H9 (cell line): ENCODE measurements at places on chromosomes 6 and 20. TPM values are rescaled to one million over a fixed set of nuclear protein-coding genes. Genes with fewer than 3 reads are reported as not detected.
A peak's percentile ranks its signal among the peaks of the same experiment; 100 is the strongest.

GRCh38 chr6:147381712-147382111, 126.8 kb upstream of the SAMD5 start:
- H3K4me3 ChIP-seq, result no peak overlapping the region
- DNase-seq, result no peak
- H3K36me3 ChIP-seq, result peaks cover 29% of the 10 kb centered on the region
- H3K4me1 ChIP-seq, result no peaks in the 10 kb centered on the region
- H3K27ac ChIP-seq, result no peak overlapping the region

GRCh38 chr6:14075095-14075503, 42.5 kb upstream of the CD83 start:
- no peaks in the 10 kb centered on the region; the same call in 1 of the 2 replicates for H3K27me3 ChIP-seq
- H3K27ac ChIP-seq, result no peak overlapping the region
- H3K4me1 ChIP-seq, result no peaks in the 10 kb centered on the region

GRCh38 chr20:43558412-43559146, at the start of gene SGK2:
TSS of gene SGK2 (plus strand) at chr20:43559027. CDS start at chr20:43566496, 7,469 bp downstream.
- H3K4me1 ChIP-seq, result peaks cover 2% of the 10 kb centered on the region
- H3K4me3 ChIP-seq, result no peak within 1 kb of the TSS
- DNase-seq, result no peak
- no peaks in the 10 kb centered on the region for H3K27me3 ChIP-seq
- no peak within 1 kb of the TSS for H3K27ac ChIP-seq
- no peaks in the 10 kb centered on the region for H3K36me3 ChIP-seq

The SIRPB1 gene
- 0.46 and 1.0 TPM in 2 replicates for total RNA-seq

The DNMT3B gene
- 980 and 996 TPM in 2 replicates for total RNA-seq

DNA sequence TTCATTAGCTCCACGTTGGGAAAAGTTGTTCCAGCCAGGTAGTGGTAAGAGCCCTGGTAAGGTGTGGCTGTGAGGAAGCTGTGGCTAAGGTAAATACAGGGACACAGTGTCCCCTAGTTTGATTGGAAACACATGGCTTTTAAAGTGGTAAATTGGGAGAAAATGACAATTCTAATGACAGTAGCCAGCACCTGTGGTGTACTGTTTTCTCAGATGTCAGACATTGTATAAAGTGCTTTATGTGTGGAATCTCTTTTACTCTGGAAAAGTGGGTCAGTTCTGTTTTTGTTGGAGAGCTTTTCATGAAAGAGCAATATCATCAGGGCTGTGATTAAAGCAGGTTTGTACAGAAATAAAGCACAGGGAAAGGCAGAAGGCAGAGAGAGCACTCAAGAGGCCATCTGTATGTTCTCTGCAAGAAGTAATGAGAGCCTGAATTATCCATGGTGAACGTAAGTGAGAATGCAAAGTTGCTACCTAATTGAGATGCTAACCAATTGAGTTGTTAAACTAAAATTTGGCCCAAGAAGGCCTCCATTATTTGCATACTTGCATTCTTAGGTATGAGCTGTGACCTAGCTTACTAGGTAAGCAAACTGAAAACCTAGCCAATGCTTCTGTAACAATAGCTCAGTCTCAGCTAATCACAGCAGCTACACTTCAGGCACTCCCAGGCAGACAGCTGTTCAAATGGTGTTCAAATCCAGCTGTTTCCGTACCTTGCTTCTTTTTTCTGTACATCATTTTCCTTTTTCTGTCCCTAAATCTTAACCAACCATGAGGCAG, 28.2 kb downstream of the MRAP2 start:
- peak overlapping the region; percentile 8 for H3K27ac ChIP-seq
- H3K27me3 ChIP-seq, result no peaks in the 10 kb centered on the region
- no peaks in the 10 kb centered on the region for H3K36me3 ChIP-seq
- H3K4me3 ChIP-seq, result no peak overlapping the region

GRCh38 chr6:88585276-88585692, 378.1 kb downstream of the RNGTT start:
- H3K27me3 ChIP-seq, result no peaks in the 10 kb centered on the region
- H3K27ac ChIP-seq, result no peak overlapping the region
- DNase-seq, result no peak

DNA sequence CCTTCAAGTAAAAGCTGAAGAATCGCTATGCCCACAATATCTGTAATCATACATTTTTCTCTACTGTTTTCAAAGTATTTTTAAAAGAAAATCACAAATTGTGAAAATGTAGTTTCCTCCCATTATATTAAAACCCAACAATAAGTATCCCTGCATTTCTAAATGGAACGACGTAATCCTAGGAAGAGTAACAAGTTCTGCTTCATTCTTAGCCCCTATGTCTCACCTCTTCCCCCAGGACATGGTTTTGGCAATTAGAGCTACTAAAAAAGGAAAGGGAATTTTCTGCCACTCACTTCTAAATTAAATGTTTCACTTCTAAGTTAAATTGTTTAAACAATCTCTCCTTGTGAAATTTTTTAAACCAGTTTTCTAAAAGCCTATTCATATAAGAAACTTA, 47.4 kb downstream of the TBPL1 start:
- H3K27ac ChIP-seq, result no peak overlapping the region
- 0 out of 2 replicates have a peak, but pooled peaks cover 2% of the 10 kb centered on the region for H3K4me1 ChIP-seq
- H3K36me3 ChIP-seq, result peaks cover 9% of the 10 kb centered on the region
- no peak overlapping the region for H3K4me3 ChIP-seq
- no peak for DNase-seq

GRCh38 chr6:112464901-112465665, 118.0 kb downstream of the RFPL4B start:
- no peak overlapping the region for H3K4me3 ChIP-seq
- H3K36me3 ChIP-seq, result no peaks in the 10 kb centered on the region
- no peak overlapping the region for H3K27ac ChIP-seq
- no peaks in the 10 kb centered on the region for H3K27me3 ChIP-seq
- H3K4me1 ChIP-seq, result no peaks in the 10 kb centered on the region
- DNase-seq, result no peak

- no peaks in the 10 kb centered on the region for H3K27me3 ChIP-seq
- no peak overlapping the region for H3K4me3 ChIP-seq
- H3K4me1 ChIP-seq, result no peaks in the 10 kb centered on the region; the same call in 1 of the 2 replicates
- no peak for DNase-seq
Measured at GRCh38 chr6:44951253-44951747, 376.8 kb upstream of the RUNX2 start.

GRCh38 chr6:146111881-146112450, 83.1 kb downstream of the GRM1 start:
- H3K36me3 ChIP-seq, result peaks cover 8% of the 10 kb centered on the region
- no peaks in the 10 kb centered on the region for H3K27me3 ChIP-seq
- H3K4me3 ChIP-seq, result no peak overlapping the region
- H3K27ac ChIP-seq, result no peak overlapping the region

GRCh38 chr20:7693761-7694160, 246.5 kb downstream of the HAO1 start:
- no peak overlapping the region for H3K27ac ChIP-seq
- H3K36me3 ChIP-seq, result no peaks in the 10 kb centered on the region
- H3K27me3 ChIP-seq, result no peaks in the 10 kb centered on the region
- H3K4me1 ChIP-seq, result no peaks in the 10 kb centered on the region
- DNase-seq, result no peak

DNA sequence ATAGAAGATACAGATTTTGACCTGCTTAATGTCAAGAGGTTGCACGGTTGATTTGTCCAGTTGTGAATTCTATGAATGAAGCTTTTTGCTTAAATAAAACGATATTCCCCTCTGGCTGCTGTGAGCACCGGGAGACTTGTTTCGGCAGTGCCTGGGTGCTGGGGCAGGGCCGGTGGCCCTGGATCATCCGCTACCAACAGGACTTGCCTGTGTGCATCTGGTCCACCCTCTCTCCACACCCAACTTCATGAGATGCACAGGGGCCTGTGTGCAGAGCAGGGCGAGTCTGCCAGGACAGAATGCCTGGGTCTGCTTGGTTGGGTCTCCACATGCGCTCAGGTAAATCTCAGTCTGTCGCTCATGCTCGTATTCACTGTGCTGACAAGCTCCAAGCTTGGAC, 65.5 kb downstream of the TSHZ2 start:
- H3K4me3 ChIP-seq, result no peak overlapping the region
- DNase-seq, result no peak
- no peak overlapping the region for H3K27ac ChIP-seq
- no peaks in the 10 kb centered on the region for H3K27me3 ChIP-seq

The ULBP2 gene
- not detected in 2 replicates for total RNA-seq

GRCh38 chr6:89921197-89921596, 26.9 kb downstream of the GJA10 start:
- H3K27me3 ChIP-seq, result no peaks in the 10 kb centered on the region
- no peak for DNase-seq
- no peaks in the 10 kb centered on the region for H3K4me1 ChIP-seq
- no peaks in the 10 kb centered on the region for H3K36me3 ChIP-seq

DNA sequence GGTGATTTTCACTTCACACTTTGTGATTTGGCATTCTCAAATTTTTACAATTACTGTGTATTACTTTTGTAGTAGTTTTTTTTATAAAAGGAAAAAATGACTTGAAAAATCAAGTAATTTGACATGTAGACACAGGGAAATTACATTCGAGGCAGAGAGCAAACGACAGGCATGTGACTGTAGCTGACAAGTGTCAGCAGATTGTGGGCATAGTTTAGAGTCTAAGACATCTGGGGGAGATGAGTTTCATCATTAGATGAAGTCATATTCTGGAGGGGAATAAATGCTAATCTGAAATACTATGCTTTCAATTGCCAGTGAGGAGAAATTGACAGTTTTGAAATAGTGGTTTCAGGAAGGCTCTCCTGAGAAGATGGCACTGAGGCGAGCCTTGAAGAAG, 126.0 kb downstream of the MTHFD1L start:
- no peak overlapping the region for H3K27ac ChIP-seq
- no peak overlapping the region for H3K4me3 ChIP-seq
- DNase-seq, result no peak
- H3K27me3 ChIP-seq, result no peaks in the 10 kb centered on the region
- H3K36me3 ChIP-seq, result peaks cover 29% of the 10 kb centered on the region
- no peaks in the 10 kb centered on the region for H3K4me1 ChIP-seq

DNA sequence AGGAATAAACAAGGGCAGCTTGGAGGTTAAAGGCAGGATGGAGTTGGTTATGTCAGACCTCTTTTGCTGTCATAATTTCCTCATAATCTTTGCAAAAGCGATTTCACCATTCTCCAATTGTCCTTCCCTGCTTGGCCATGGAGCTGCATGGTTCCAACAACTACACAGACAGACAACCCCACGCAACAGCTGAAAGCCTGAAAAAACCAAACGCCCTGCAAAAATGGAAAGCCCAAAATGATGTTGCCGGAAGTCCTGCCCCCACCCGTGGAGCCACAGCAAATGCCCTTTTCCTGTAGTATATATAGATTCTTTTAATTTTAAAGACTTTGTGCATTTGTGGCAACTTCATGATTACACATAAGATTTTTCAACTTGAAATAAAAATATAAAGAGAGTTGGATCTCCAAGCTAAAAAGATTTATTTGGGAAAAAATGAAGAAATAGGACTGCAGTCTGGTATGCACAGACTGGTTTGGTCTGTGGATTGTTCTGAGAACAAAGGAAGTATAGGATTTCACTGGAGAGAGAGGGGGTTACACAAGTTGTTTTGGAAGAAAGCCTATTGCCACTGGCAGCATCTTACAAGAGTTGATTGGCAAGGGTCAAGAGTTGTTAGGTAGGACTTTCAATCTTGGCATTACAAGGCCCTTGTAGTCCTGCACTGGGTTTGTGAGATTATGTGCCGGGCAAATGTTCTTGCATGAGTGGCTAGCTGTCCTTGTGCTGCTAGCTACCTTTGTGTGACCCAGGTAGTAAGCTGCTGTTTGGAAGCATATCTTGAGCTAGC, 190.0 kb downstream of the C6orf118 start:
- no peak overlapping the region for H3K4me3 ChIP-seq
- DNase-seq, result no peak
- H3K4me1 ChIP-seq, result peaks cover 8% of the 10 kb centered on the region; the same call in 1 of the 2 replicates
- H3K27ac ChIP-seq, result no peak overlapping the region
- H3K36me3 ChIP-seq, result peaks cover 6% of the 10 kb centered on the region; the same call in 1 of the 2 replicates

The WFDC10A gene
- total RNA-seq, result not detected in 2 replicates

GRCh38 chr6:43242908-43243663, at the start of gene TTBK1:
TSS of gene TTBK1 (plus strand) at chr6:43243481. CDS start at chr6:43246661, 3,180 bp downstream.
- DNase-seq, result peak; percentile 34
- H3K27me3 ChIP-seq, result peaks cover 25% of the 10 kb centered on the region; the same call in 1 of the 2 replicates
- H3K4me1 ChIP-seq, result no peaks in the 10 kb centered on the region
- H3K4me3 ChIP-seq, result no peak within 1 kb of the TSS
- H3K27ac ChIP-seq, result no peak within 1 kb of the TSS

DNA sequence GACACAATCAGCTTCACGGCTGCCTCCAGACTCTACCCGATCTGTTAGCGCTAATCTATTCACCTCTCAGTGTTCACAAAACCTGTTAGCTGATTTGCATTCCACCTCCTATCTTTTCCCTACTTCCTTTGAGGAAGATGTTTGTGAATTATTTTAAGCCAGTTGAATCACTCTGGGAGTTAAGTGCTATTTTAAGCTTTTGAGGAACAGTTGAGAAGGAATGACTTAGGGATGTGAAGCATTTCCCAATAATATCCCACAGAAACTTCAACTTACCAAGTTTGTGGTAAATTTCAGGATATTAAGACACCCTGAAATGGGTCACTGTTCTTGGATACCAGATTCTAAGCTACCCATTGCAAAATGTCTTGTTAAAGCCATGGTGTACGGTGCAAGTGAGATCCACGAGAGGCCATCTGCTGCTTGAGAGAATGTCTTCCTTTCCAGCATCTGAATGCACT, 145.2 kb upstream of the CITED2 start:
- no peaks in the 10 kb centered on the region for H3K4me1 ChIP-seq
- no peaks in the 10 kb centered on the region for H3K36me3 ChIP-seq
- no peak overlapping the region for H3K4me3 ChIP-seq
- no peak overlapping the region for H3K27ac ChIP-seq
- no peak for DNase-seq

DNA sequence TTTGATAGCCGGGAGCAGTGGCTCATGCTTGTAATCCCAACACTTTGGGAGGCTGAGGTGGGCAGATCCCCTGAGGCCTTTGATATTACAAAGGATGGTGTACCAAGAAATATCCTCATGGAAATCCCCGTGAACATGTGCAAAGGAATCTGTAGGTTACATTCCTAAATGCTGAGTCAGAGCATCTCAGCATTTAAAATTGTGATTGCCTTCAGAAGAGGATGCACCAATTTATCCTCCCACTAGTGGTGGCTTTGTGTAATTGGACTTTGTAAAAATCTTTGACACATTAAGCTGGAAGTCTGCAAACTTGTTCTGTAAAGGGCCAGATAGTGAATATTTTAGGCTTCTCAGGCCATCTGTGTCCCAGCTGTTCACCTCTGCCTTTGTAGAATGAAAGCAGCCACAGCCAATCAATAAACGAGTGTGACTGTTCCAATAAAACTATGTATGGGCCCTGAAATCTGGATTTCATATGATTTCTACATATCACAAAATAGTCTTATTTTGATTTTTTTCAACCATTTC, 11.8 kb downstream of the TMEM14B start:
- H3K4me1 ChIP-seq, result no peaks in the 10 kb centered on the region
- no peak for DNase-seq

The DPPA5 gene
- total RNA-seq, result 1.2 TPM in 2 replicates
